ENCODE measurements at places on chromosomes 5 and 9. TPM values are rescaled to one million over a fixed set of nuclear protein-coding genes. Genes with fewer than 3 reads are reported as not detected.

Gene LRRC26
- 0.05 TPM for polyA plus RNA-seq

Gene ALAD
- 29.9 TPM for polyA plus RNA-seq

Gene N4BP3
- polyA plus RNA-seq = 2.3 TPM

Gene C5orf52
- not detected for polyA plus RNA-seq

Gene IFNK
- 0.52 TPM for polyA plus RNA-seq

Gene GPR150
- polyA plus RNA-seq = 0.89 TPM

Gene PSMD5
- 24.2 TPM for polyA plus RNA-seq

Gene FBXO38
- 25.1 TPM for polyA plus RNA-seq

Gene TEX10
- polyA plus RNA-seq = 13.6 TPM

Gene DOLPP1
- polyA plus RNA-seq = 9.6 TPM

All from thymus (tissue), 14 donors.